Activated CD4-positive, alpha-beta T cell treated with anti-CD3 and anti-CD28 coated beads for 36 hours (primary cell): ENCODE measurements at places on chromosomes 13 and 19. TPM values are rescaled to one million over a fixed set of nuclear protein-coding genes. Genes with fewer than 3 reads are reported as not detected.

DNA sequence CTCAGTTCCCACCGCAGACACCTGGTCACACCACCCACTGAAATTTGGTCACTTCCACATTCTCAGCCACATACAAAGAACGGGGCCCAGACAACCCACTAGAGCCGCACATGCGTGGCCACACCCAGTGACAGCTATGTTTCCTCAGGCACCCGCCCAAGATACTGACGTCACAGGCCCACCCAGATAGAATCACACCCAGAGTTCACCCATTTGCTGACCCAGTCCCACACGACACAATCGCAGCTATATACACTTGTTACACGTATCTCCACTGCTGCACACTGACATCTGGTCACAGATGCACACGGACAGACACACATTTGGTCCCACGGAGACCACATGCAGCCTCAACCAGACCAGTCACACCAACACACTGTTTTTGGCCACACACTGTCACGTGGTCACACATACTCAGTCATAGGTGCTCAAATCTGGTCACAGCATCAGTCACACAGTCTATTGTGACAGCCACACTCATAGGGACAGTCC, 2.9 kb downstream of the NUMBL start:
- no peak for DNase-seq

GRCh38 chr19:49111218-49111998, 2.8 kb upstream of the LIN7B start:
- no peak for DNase-seq

GRCh38 chr13:105139048-105139379, 1396.4 kb downstream of the EFNB2 start:
- DNase-seq, result no peak

HNRNPA1L2 gene
- total RNA-seq, result 8.9 TPM

DNA sequence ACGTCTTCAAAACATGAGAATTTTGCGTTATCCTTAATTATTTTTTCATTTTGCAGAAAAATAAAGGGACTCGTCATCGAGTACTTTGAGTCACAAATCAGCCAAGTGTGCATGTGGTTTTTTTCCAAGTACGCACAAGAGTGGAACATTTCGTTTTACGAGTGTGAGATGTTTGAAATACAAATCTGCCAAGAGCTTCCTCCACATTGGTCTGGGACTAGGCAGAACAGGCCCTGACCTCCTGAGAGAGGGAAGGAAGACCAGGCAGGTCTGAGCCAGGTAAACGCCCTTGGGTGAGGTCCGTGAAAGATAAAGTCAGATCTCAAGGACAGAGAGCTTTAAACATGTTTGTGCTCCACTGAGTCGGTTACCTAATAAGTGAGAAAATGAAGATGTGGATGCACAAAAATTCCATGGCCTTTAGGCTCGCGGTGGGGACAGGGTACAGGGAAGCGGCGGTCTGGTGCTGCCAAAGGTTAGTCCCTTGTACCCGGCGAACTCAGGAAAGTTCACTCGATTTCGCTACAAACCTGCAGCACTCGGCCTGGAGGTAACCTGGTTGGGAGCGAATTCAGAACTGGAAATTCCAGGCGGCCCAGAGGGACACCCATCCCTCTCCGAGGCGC, 473 bp upstream of the ITM2B start:
- DNase-seq, result no peak

DNA sequence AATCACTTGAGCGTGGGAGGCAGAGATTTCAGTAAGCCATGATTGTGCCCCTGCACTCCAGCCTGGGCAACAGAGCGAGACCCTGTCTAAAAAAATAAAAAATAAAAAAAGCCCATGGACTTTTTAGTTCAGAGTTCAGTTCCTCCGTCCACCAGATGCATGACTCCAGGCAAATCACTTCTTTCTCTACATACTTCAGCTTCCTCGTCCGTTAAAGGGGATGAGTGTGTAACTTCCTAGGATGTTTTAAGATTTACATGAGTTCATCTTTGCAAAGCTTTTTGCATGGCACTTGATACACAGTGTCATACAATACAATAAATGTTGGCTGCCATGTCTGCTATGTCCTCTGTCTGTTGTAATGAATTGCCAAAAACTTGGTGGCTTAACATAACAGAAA, 10.0 kb upstream of the FFAR2 start:
- DNase-seq, result no peak

PLIN4 gene
- total RNA-seq, result not detected
